ENCODE measurements at places on chromosomes 3 and 15.

- DNase-seq = no peak
These were observed 17.4 kb downstream of the THBS1 start for GRCh38 chr15:39598186-39598850.

GRCh38 chr3:161821591-161821990 is 325.0 kb downstream of the OTOL1 start:
- no peak for DNase-seq

GRCh38 chr15:87682527-87682926 is 574.0 kb downstream of the NTRK3 start:
- no peak for DNase-seq

DNA sequence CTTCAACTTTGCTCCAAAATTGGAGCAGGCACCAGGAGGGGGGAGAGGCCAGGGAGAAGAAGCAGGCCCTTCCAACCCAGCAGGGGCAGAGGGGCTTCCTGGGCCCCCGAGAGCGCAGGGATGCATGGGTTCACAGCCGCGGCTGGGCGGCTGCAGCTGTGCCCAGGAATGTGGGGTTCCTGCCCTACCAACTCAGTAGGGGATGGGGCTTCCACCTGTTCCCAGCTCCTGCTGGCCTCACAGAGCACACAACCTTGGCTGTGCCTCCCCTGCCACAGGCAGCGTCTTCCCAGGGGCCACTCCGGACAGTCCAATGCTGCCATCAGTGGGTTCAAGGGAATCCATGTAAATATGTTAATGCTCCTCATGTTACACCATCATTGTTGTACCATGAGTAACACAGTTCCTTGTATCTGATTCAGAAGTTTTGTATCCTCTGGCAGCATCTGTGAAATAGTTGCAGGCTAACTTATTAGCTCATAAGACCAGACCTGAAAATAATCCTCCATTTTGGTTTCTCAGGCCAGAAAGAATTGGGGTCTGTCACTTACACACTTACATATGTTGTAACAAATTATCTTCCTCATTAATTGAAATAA is 12.1 kb upstream of the SIAH2 start:
- no peak for DNase-seq

GRCh38 chr3:149339931-149340309 is 6.5 kb upstream of the TM4SF18 start:
- no peak for DNase-seq

Data from activated gamma-delta T cell treated with anti-CD3 and anti-CD28 coated beads, Interleukin-2, amount 50 U/mL, for 16 hours (primary cell).